ENCODE measurements at places on chromosomes 6 and 20.
A peak's percentile ranks its signal among the peaks of the same experiment; 100 is the strongest.

DNA sequence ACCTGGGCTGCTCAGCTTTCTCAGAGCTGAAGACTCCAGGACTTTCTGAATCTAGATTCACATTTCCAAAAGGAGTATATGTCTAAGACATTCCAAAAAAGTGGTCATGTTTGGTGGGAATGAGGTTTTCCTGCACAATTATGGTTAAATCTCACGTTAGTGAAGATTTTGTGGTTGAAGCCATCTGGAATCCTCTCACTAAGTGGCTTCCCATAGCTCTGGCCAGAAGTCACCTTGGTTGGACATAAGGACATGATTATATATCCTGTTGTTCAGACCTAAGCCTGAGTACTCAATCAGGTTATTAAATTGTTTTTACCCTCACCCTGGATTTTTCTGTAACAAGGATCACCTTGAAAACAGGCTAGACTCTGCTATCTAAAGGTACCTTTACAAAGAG is 176.1 kb upstream of the PLN start:
- DNase-seq: no peak

GRCh38 chr20:40467067-40467466 is 222.0 kb downstream of the MAFB start:
- DNase-seq: no peak

DNA sequence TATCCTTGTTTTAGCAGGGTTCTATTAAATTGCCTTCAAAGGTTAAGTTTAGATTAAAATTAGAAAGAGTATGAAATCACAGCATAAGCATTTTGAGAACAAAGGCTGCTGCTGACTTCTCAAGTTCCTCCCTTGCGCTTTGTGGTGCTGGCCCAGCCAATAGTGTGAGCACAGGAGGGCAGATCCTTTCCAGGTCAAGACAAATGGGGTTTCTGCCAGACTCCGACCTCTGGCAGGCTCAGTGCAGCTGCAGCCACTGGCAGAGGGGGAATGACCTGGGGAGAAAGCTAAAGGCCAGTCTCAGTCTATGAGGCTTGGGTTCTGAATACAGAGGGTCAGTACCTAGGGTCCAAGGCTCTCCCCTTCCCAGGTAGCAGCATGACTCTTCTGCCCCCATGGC is 27.0 kb downstream of the CLIC5 start:
- DNase-seq: no peak

GRCh38 chr6:142074516-142074915 is 58.2 kb upstream of the GJE1 start:
- DNase-seq: no peak

GRCh38 chr6:158591810-158592209 is 31.9 kb downstream of the TMEM181 start:
- no peak for DNase-seq

- no peak for DNase-seq
These were observed 356.0 kb upstream of the JARID2 start for GRCh38 chr6:14889611-14890593.

- DNase-seq: no peak
These were observed 1059.0 kb upstream of the EPHA7 start for GRCh38 chr6:94478133-94479005.

DNA sequence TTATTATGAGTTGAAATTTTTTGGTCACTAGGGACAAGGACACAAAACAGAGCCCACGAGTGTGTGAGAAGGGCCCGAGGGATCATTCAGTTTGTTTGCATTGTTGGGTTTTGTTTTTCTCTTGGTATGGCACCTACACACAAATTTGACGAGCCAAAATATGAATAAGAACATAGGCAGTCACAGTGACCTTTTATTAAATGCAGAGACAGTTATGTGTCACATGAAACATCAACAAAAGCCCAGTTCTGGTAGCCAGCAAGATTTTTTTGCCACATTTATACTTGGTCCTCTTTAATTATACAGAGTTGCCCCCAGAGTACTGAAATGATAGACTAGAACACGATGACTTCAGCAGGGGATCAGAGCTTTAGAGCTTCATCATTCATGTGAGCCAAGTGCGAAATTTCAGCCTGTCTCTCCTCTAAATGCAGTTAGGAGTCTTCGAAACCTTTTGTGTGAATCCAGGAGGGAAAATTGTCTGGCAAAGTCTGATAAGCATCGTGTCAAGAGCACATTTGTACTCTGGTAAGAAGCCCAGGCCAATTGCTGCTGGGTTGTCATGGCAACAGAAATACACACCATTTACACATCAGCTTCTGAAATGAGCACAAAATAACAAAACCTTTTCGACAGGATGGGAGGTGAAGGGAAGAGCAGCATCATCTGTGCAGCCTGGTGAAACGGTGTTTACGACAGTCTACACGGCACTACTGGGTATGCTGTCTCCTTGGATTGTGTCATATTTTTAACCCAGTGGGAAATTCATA is 79.2 kb upstream of the RIPOR2 start:
- peak; percentile 51 for DNase-seq
